ENCODE measurements at places on chromosomes 3 and 15.

DNA sequence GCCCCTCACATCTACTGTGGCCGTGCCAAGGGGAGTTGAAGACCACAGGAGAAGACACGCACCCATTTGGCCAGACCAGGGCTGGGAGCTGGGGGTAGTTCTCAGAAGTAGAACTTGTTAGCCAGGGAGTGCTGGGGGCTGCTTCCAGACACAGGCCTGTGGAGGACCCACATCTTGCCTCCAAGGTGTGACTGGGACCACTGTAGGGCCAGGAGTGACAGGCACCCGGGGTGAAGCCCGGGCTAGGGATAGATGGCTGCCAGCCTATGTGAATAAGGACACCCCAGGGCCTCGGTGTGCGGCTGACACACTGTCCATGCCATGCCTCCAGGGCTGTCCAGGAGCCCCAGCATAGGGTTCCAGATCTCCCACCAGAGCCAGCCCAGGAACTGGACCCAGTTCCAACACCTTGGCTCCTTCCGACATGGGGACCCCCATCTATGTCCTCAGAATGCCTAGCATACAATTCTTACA is 1.8 kb downstream of the ANPEP start:
- no peak for DNase-seq

GRCh38 chr3:46713898-46714552 is 3.6 kb downstream of the PRSS50 start:
- DNase-seq, result no peak

- no peak for DNase-seq
Observed at GRCh38 chr15:61613138-61613537, 384.0 kb upstream of the RORA start.

- no peak for DNase-seq
Observed at GRCh38 chr3:155548195-155548594, 196.7 kb downstream of the PLCH1 start.

DNA sequence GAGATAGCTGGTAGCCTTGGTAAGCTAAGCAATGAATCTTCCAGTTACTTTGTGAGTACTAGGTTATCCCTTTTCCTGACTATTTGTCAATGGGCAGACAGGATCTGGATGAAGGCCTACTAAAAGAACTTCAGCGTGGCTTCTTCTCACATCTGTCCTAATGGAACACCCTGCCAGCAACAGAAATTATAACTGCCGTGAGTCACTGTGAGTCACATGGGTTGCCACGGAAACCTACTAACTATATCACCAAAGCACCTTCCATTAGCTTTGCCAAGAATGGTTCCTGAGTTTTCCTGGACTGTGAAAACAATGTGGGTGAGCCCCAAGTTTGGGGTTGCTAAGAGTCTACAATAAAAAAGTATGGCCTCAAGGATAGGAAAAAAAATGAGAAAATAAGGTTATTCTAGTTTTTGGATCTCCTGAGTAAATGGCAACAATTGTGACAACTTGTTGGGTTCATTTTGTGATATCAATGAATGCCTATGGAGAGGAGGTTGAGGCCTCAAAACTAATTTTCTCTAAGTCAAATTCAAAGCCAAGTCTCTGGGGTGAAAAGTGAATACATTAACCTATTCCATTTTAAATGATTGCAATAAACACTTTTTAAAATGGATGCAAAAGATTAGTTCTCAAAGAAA is 195.1 kb upstream of the ICE2 start:
- DNase-seq, result peak; percentile 59

DNA sequence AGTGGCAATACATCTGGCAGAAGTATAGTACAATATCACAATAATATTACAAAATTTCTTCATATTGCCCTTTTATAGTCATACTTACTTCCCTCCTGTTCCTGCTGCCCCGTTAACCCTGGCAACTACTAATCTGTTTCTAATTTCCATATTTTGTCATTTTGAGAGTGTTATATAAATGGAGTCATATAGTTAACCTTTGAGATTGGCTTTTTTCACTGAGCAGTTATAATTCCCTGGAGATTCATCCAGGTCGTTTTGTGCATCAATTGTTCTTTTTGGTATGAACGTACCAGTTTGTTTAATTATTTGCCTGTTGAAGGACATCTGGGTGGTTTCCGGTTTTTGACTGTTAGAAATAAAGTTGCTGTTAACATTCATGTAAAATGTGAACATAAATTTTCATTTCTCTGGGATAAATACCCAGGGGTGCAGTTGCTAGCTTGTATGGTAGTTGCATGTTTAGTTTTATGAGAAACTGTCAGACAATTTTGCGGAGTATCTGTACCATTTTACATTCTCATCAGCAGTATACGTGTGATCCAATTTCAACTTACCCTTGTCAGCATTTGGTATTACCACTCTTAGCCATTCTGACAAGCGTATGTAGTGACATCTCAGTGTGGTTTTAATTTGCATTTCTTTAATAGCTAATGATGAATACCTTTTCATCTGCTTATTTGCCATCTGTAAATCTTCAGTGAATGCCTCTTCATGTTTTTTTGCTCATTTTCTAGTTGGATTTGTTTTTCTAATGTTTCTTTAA is 32.2 kb upstream of the IL20RB start:
- DNase-seq, result no peak

GRCh38 chr3:147377412-147378367 is 28.7 kb downstream of the ZIC4 start:
- no peak for DNase-seq

GRCh38 chr15:67501836-67502461 is 19.0 kb upstream of the C15orf61 start:
- no peak for DNase-seq

GRCh38 chr3:193951859-193952258 is 184.1 kb upstream of the HES1 start:
- DNase-seq, result no peak

GRCh38 chr3:168876346-168877035 is 780.8 kb upstream of the GOLIM4 start:
- no peak for DNase-seq

GRCh38 chr3:122331886-122332285 is 6.8 kb downstream of the CSTA start:
- no peak for DNase-seq

GRCh38 chr15:90701048-90701447 is 16.1 kb upstream of the BLM start:
- DNase-seq, result no peak

- DNase-seq, result no peak
Observed at GRCh38 chr15:39887832-39888231, 32.2 kb downstream of the GPR176 start.

DNA sequence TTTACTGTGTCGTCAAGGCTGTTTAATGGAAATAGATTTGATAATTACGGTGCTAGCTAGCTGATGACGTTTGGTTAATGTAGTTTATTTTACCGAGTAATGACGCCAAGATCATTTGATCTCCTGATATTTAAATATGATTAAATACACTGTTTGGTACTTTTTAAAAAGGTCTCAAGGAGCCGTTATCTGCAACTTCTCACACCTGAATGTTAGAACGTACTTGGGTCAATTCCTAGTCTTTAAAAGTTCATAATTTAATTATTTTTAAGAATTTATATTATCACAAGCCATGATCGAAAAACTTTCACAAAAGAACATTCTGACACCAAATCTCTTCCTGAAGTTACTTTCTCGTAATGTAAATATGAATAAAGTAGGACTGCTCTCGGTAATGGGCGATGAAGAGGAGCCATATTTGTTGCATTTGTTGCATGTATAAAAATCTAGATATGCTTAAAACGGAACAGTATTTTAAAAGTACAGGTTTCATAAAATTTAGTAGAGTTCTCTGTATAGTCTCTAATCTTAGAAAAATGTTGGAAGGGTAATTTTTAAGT is 16.2 kb upstream of the CHD2 start:
- no peak for DNase-seq

GRCh38 chr3:194686816-194687637 is 1.3 kb downstream of the FAM43A start:
- peak; percentile 38 for DNase-seq

All from stimulated activated CD4-positive, alpha-beta T cell treated with anti-CD3 and anti-CD28 coated beads, Interleukin-4, amount 100 ng/mL, for 1 hour (primary cell).